Activated CD4-positive, alpha-beta T cell treated with anti-CD3 and anti-CD28 coated beads, Interleukin-2, amount 10 ng/mL, durations not matched to agents 24 days and 14 days (primary cell): ENCODE measurements at places on chromosomes 2 and 18. TPM values are rescaled to one million over a fixed set of nuclear protein-coding genes. Genes with fewer than 3 reads are reported as not detected.

Gene STON1
- total RNA-seq, result 0.93 and 1.3 TPM in 2 replicates

DNA sequence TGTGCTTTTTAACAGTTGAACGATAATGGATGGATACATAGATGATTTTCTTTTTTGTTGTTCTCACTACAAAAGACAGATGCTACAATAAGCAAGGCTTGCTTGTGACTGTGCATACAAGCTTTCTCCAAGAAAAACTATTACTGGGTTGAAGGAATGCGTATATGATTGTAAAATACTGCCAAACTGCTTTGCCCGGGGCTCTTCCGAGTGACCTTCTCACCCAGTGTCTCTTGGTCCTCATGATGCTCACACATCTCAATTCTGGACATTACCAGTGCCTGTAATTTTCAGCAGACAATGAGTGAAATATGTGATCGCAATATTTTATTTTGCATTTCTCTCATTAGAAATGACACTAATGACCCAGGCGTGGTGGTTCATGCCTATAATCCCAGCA is 35.9 kb downstream of the INPP5D start:
- no peak for DNase-seq

DNA sequence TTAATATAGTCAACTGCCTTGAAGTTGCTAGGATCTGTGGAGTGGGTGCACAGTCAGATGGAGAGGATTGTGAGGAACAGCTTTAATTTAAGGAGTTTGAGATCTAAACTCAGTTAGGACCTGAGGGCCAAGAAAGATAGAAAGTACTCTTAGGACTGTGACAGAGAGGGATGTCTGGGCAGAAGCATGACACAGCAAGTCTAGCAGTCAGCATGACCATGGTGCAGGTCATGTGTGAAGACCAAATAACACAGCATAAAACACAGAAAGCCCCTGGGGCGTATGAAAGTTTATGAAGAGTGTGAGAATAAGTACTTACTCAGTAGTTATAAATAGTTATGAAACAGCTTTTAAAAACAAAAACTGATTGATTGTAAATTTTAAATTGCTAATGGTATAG is 107.2 kb downstream of the GALNT1 start:
- DNase-seq, result no peak

GRCh38 chr2:227301523-227301922 is 23.5 kb upstream of the MFF start:
- DNase-seq, result no peak

- no peak for DNase-seq
Measured at GRCh38 chr2:227451655-227451992, 20.3 kb upstream of the AGFG1 start.

DNA sequence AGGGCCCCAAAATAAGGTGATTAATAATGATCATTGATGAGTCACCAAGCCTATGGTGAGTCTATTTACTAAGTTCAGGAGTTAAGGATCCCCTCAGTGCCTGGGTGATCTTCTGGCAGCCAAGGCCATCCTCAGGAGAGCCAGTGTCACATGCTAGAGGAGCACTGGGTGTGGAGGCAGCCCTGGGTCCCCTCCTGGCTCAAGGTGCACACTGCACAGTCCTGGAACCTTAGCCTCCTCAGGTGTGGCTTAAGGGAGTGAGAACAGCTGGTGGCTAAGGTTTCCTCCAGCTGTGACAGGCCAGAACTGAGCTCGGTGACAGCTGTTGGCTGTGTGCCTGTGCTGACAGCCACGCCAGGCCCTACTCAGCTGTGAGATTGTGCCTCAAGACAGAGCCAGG is 52.1 kb upstream of the ACAA2 start:
- no peak for DNase-seq

GRCh38 chr2:239600001-239600593 is 199.3 kb upstream of the HDAC4 start:
- DNase-seq, result no peak

DNA sequence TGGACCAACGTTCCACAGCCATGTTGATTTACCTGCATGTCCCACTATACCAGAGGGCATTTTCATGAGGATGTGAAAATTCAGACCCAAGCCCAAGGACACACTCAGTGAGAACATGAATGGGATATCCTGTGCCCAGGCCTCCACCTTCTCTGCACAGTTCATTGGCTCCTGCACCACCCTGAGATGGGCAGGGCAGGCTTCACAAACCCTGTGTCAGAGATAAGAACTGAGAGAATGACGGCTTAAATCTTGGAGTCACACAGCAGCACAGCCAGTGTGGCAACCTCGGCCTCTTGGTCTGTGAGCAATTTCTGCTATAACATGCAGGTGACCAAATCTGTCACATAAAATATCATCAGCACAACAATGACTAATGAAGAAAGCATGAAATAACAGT is 71.9 kb downstream of the UXS1 start:
- DNase-seq, result no peak
